ENCODE measurements at places on chromosomes 11 and 22. TPM values are rescaled to one million over a fixed set of nuclear protein-coding genes. Genes with fewer than 3 reads are reported as not detected.

DNA sequence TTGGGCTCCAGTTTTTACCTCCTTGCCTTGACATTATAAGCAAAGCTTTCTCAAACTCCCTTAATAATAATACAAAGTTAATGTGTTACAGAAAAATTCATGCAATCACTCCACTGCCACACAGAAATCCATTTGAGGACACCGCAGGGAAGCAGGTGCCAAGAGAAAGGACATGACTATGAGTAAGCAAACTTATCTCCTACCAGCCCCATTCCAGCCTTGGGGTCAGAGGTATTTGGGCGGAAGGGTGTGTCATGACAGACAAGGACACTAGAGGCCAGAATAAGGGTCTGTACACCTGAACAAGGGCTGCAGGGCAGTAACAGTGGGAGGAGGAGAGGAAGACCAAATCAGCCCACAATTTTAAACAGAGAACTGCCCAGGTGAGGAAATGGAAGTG, 5.9 kb downstream of the GNG3 start:
- peak; percentile 31 for DNase-seq

- no peak for DNase-seq
These were observed 28.7 kb upstream of the RTL6 start for GRCh38 chr22:44526779-44527126.

- DNase-seq = peak; percentile 85
These were observed 106.2 kb downstream of the ETS1 start for GRCh38 chr11:128481135-128481534.

- peak; percentile 33 for DNase-seq
These were observed 5.4 kb upstream of the MIF start for GRCh38 chr22:23888615-23889401.

GRCh38 chr11:110340436-110340835, 44.0 kb upstream of the RDX start:
- no peak for DNase-seq

Gene MRGPRX4
- not detected for total RNA-seq

DNA sequence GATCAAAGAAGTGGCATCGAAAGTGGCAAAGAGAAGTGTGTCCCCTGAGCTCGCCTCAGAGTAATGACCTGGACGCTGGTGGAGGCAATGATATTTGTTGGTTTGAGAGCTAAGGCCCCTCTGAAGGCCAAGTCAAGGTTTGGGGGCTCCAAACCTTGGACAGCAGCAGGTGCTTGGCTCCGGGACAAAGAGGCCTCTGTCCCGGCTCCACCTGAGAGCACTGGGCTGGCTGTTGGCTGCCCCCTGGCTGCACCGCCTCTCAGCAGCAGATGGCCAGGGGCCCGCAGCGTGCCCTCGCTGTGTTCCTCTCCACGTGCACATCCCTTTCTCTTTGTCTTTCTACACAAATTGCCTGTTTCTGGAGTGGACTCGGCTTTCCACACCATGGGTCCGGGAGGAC, 301.3 kb downstream of the NTM start:
- no peak for DNase-seq

Gene FAM227A
- 1.6 TPM for total RNA-seq

Gene CRYBB3
- total RNA-seq = not detected

- peak; percentile 65 for DNase-seq
These were observed 8.9 kb downstream of the DERL3 start for GRCh38 chr22:23829845-23830372.

Gene KREMEN1
- 84.1 TPM for total RNA-seq

GRCh38 chr22:17772249-17772957, 1.9 kb downstream of the BID start:
- peak; percentile 66 for DNase-seq

Gene OR8D1
- total RNA-seq = not detected
